Right lung (tissue), 10 donors: ENCODE measurements at places on chromosomes 3 and 15.
A peak's percentile ranks its signal among the peaks of the same experiment; 100 is the strongest.

DNA sequence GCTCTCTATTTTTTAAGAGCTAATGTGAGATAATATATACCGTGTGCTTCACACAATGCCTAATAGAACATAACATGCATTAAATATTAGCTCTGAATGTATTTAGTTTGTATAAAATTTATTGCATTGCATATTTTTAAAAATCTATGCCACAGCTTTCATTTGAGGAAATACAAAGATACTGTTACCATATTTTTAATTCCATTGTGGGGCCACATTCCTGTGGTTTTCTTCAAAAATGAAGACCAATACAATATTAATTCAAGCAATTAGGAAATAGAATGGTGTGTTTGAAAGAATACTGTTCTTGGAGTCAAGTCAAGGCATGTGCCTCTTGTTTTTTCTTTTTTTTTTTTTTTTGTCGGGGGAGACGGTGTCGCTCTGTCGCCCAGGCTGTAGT is 95.4 kb upstream of the CADPS start:
- DNase-seq = no peak

GRCh38 chr15:100623301-100623700 is 20.9 kb downstream of the ASB7 start:
- no peak for DNase-seq

DNA sequence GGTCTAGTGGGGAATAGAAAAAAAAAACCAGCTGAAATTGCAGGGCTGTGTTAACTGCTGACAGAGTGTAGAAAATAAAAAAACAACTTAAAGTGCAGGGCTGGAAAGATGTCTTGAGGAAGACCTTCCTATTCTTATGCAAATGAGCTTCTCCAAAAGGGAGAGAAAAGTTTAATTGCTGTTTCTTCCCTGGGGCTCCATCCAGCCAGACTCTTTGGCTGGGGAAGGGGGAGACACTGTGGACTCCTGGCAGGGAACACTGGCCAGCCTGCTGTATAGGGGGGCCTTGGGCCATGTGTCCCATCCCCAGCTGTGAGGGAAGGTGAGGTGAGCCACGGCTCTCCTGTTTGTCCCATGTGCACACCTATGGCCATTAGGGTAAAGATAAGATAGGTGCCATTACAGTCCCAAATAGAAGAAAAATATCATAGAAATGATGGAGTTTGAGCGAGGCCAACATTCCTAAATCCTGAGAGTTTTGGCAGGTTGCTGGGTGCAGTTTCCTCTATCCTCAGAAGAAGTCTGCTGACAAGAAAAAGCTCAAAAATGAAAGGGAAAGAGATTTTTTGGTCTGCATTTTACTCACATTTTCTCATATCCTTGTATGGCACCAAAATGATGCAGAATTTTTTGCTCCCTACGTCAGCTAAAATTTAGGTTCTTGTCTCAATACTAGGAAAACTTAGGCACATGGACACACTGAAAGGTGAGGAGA is 901.7 kb downstream of the PLOD2 start:
- no peak for DNase-seq

DNA sequence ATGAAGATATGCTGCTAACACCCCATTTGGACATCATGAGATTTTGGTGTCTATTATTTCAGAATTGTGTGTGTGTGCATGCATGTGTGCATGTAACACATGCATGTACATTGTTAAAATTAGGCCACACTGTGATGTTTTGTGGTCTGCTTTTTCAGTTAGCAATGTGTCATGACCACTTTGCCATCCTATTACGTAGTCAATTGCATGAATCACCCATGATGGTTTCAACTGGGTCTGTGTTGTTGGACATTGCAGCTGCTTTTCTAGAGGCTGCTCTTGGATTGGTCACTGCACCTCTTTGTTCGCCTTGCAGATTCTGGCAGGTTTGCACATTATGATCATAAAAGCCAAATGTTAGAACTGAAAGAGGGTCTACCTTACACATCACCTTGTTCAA is 101.0 kb upstream of the THBS1 start:
- no peak for DNase-seq

- DNase-seq = peak; percentile 42
Measured at GRCh38 chr3:185820973-185821758, 3.7 kb downstream of the IGF2BP2 start.

DNA sequence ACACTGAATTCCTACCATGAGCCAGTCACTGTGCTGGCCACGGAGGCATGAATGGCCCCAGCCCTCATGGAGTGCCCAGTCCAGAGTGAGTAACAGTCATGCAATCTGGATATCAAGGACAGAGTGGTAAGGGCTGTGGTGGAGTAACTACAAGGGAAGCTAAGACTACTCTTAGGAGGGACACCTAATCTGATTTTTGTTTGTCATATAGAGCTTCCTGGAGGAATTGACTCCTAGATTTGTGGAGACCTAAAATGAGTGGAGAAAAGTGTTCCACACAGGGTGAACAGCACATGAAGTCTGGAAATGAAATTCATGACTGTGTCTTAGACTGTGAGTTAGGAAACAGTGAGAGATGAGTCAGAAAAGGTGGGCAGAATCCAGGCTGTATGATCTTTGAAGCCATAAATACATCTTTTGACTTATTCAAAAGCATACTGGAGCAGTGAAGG is 219.9 kb downstream of the NFKBIZ start:
- DNase-seq = no peak

GRCh38 chr15:65192016-65192415 is 6.9 kb upstream of the CLPX start:
- DNase-seq = no peak

DNA sequence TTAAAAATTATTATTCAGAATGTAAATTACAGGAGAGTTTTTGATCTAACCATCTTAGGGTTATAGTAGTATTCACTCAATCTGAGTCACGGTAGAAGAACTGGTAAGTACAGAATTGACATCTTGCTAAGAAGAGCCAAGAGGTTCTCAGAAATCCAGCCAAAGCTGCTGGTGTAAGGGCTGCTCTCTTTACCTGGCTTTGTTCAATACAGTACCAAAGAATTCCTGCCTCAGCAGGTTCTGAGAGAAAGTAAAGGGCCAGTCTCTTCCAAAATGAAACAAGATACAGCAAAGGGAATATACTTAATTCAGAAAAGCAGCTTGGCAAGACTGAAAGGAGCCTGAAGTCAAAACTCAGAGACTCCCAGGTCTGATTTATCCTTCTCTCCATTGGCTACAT is 193.1 kb downstream of the TNIK start:
- DNase-seq = no peak

GRCh38 chr3:16816048-16816780 is 68.5 kb upstream of the PLCL2 start:
- DNase-seq = no peak

DNA sequence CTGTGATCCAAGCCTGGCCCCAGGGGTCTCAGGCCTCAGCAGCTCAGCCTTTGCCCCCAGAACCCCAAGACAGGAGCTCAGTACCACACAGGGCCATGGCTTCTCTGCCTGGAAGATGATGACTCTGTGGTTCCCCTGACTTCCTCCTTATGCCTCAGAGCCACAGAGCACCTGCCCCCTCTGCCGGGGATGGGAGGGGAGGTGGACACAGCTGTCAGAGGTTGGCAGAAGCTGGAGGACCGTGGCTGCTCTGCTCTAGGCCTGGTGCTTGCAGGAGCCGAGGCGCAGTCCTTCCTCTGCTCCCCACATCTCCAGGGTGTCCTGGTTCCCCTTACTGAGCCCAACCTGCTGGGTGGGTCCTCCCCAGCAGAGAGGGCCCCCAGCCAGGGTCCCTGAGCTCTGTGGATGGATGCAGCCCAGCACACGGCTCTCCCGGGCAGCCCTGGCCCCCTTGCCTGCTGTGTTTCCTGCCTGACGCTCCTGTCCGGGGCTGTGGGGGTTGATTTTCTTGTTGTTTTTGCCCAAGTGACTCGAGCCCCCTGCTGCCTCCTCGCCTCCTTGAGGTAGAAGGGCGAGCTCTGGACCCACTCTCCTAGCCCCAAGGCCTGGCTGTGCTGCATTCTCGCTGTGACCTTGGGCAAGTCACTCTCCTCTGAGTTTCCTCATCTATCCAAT is 36.6 kb downstream of the PSTPIP1 start:
- no peak for DNase-seq

DNA sequence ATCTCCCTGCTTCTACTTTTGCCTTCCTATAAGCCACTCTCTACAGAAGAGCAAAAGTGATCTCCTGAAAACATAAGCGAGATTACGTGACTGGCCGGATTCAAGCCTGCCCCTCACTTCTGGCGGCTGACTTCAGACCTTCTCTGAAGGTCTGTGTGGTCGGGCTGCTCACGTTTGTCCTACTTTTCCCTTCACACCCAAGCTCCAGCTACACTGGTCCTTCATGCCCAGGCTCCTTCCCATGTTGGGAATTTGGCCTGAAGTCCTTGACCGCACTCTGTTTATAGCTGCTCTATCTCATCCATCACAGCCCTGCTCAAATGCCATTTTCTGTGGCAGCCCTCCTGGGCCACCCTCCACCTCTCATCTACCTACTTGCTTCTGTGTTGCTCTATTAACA is 6.7 kb upstream of the PLA2G4E start:
- DNase-seq = no peak

DNA sequence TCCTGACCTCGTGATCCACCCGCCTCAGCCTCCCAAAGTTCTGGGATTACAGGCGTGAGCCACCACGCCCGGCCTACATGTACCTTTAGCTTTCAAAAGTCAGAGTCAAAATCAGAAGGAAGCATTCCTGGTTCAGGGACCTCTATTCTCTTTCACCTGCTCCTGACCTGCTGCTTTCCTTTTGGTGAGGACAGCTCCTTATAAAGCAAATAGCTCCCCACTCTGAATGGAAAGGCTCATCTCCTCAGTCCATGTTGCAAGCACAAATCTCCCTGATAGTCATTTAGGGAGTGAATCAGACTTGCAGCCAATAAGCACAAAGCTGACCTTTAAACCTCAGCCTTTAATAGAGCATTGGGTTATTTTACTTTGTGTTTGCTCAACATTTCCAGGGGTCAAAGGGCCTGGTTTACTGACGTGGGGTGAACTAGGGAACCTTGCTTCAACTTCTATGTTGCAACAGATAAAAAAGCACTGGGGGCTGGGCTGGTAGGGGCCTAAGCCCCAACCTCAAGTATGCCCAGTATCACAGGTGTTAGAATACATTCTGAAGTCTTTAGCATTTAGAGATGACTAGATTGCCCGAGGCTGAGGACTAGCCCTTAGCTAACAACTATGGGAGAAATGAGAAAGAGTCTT is 43.1 kb downstream of the THRB start:
- DNase-seq = no peak

DNA sequence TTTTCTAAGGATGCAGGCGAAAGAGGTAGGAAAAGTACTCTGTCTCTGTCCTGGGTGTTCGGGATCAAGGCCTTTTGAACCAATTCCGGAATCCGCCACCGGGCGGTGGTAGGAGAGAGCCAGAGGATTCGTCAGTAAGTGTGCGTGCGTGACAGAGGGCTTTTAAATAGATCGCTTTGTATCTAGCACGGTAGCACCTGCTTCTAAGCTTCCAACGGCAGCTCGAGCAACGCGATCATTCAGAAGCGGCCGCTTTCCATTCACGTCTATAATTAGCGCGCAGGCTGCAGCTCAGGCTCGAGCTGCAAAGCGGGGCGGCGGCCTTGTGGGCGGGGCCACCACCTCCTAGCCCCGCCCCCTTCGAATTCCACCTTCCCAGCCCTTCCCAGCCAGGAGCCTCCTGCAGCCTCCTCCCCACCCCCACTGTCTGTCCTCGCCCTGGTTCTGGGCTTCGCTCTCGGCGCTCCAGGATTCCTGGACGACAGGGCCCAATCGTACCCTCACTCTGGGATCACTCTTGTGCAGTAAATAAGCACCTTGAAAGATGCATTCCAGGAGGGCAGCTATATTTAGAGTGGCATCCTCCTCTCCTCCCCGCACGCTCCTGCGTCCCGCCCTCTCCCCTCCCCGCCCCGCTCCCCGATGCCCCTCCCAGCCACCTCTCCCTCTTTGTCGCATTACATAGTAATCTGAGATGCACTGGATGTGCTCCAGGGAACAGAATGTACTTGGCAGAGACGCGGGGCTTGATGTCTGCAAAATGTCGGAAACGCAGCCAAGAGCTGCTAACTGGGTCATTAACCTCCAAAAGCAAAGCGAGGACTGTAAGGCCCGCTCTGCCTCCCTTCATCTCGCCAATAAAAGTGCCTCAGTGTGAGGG is 224.1 kb upstream of the TPRG1 start:
- peak; percentile 97 for DNase-seq

DNA sequence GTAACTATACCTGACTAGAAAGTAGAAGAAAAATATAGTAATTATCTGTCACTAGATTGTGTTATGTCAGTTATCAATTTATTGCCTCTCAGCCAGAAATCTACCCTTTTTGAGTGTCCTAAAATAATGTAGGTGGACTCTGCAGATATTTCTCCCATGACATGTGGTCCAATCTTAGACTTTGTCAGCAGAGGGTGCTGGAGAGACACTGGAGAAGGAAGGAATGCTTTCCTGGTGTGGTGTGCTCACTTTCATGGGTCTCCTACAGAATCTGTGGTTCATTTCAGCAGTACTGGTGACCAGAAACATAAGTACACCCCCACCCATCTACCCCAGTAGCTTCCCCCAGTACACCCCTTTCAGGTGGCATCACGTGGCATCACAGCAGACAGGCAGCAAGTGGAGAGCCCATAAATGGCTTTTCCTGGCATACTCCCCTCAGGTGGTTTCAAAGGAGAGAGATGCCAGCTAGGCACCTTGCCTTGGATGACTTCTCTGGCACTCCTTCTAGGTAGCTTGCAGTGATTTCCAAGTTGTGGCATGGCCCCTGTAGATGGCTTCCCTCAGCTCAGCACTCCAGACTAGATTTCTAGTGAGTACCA is 114.7 kb downstream of the GADL1 start:
- DNase-seq = no peak

DNA sequence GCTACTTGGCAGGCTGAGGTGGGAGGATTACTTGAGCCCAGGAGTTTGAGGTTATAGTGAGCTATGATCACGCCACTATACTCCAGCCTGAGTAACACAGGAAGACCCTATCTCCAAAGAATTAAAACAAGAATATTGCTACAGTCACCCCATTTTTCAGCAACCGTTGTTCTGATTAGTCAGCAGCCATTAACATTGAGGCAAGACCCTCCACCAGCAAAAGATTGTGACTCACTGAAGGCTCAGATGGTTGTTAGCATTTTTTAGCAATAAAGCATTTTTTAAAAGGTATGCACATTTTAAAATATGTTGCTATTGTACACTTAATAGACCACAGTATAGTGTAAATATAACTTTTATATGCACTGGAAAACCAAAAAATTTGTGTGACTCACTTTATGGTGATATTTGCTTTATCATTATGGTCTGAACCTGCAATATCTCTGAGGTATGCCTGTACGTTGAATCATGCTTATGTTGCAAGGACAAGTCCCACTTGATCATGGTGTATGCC is 492.6 kb downstream of the SQOR start:
- no peak for DNase-seq

DNA sequence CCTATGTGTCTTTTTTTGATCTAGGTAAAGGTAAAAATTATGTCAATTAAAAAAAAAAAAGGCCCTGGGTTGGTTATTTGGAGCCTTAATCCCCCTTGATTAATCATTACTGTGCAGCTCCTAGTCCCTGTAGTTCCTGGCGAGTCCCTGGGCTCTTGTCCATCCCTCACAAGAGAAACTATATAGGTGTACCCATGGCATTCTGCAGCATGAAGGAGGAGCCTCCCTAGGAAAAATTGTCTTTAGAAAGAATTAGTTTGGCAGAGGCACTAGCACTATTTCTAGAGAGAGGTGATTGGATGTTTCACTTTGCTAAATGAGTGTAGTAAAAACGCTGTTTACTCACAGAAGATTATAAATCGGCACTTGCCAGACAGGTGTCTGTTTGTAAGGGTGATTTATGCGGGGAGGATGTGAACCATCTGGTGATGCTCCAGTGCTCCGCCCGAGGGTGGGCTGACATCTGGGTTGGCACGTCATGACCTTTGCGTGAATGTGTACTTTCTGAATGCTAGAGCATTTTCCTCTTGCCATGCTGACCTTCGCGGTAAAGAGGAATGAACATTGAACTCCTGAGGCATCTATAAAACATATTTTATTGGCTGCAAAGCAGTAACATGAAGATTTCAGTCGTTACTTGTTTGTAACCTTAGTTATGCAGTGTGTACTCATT is 12.6 kb downstream of the PLCL2 start:
- DNase-seq = no peak
